ENCODE measurements at places on chromosomes 13 and 19.

DNA sequence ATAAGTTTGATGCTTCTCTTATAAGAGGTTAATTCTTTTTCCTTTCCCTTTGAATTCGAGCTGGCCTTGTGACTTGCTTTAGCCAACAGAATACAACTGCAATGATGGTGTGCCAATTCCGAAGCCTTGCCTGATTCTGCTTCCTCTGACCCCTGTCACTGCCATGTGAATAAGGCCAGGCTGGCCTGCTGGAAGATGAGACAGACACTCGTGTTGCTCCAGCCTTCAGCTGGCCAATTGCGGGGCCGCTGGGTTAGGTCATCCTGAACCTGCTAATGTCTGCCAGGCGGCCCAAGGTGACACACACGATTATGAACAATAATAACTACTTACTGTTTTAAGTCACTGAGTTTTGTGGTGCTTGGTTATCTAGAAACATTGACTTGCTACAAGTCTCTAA, 352.0 kb downstream of the MYO16 start:
- DNase-seq, result no peak

DNA sequence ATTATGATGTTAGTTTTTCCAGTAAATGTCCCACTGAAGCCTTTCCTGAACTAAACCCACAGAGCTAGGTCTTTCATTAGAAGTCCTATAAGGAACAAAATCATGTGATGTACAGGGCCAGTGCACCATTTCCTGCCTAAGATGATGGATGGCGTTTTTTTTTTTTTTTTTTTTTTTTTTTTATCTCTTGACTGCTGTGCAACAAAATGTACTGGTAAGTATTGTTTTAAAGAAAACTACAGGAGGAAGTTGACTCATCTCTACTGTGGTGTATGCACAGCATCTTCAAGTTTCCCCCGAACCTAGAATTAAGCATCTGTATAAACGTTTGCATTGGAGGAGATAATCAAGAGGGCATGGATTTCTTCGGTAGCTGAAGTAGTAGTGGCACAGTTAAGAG, 197.5 kb downstream of the NBEA start:
- no peak for DNase-seq

GRCh38 chr19:45231891-45232290, 13.3 kb downstream of the EXOC3L2 start:
- DNase-seq, result no peak

GRCh38 chr13:66359910-66360552, 870.1 kb downstream of the PCDH9 start:
- DNase-seq, result no peak

DNA sequence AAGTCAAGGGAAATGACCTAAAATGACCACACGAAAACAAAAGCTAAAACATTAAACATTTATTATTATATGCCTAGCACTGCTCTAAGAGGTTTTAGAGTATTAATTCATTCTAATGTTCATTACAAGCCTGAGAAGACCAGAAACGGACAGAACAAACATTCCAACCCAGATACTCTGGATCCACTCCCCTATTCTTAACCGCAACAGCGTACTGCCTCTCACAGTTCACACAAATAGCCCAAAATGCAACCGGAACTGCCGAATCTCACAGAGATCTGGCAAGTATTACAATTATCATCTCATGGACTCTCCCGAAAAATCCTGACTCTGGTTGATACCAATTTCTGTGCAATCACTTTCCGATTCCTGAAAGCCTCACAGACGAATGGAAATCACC, 1.4 kb downstream of the ZNF780B start:
- no peak for DNase-seq

GRCh38 chr13:104869501-104869900, 1666.0 kb downstream of the EFNB2 start:
- DNase-seq, result no peak

DNA sequence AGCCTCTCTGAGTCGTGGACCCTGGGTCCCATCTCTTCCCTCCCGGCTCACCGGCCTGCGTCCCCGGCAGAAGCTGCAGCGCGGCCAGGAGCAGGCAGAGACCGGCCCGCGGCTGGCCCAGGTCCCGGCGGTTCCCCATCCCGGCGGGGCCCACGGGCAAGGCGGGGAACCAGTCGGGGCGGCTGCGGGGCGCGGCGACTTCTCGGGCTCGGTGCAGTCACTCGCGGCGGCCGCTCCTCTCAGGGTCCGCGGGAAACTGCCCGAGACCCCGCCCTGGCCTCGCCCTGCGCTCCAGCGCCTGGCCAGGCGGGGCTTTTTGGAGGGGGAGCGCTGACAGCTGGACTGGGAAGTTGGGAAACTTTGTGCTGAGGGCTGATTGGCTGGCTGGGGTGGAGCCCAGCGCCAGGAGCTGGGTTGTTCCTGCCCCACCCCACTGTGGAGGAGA, at the start of gene COL5A3:
Gene COL5A3 (minus strand): TSS at position 258 of the 445 bp plus-strand sequence. CDS start 119 bp downstream, at position 139.
- no peak for DNase-seq

- DNase-seq, result no peak
Observed at GRCh38 chr13:59119475-59119874, 1044.3 kb downstream of the DIAPH3 start.

DNA sequence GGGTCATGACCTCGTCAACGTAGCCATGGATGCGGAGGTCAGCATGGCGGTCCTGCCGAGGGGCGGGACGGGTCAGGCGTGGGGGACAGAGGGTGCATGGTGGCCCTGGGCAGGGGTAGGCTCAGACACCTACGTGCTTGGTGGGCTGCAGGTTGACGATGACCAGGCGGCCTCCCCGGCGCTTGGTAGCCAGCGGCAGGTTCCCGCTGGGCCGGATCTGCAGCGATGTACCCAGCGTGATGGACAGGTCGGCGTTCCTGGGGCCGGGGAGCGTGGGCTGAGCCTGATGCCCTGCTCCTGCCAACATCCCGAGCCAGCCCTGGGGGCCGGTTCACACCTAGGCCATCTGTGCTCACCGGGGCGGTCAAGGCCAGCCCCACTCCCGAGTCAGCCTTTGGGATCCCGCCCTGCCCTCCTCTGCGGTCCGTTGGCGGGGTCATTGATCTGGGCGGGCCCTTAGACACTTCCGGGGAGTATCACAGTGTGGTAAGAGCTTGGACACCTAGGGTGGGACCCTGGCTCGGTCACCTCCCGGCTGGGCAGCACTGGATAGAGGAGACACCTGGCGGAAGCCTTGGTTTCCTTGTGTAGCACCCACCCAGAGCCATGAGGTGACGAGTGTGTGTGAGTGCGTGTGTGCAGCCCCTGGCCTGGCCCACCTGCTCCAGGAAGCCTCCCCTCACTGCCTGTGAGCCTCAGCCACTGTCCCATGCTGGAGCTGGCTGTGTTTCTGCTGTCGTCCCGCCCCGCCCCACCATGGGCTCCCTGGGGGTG, 7.3 kb downstream of the SIRT6 start:
- no peak for DNase-seq

- DNase-seq, result no peak
Observed at GRCh38 chr13:42996584-42996983, 4.5 kb upstream of the EPSTI1 start.

DNA sequence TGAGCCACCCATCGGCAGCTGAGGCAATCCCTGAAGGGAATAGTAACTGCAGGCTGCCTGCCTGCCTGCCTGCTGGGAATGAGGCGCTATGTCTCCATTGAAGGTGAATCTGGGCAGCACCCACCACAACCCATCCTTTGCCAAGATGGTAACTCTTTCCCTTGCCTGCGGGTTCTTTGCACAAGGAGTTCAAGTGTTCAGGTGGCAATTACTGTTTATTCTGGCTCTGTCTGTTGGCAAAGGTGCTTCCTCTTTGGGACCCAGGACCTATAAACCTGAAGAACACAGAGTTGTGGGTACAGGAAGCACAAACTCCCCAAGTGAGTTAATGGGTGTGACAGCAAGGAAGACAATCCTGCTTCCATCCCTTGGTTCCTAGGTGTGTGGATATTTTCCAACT, 448.1 kb upstream of the ZNF507 start:
- no peak for DNase-seq

Data from stimulated activated CD8-positive, alpha-beta memory T cell treated with anti-CD3 and anti-CD28 coated beads, Interleukin-7, amount 100 ng/mL, for 1 hour (primary cell).